Foreskin keratinocyte (primary cell): ENCODE measurements at places on chromosomes 6 and 20. TPM values are rescaled to one million over a fixed set of nuclear protein-coding genes. Genes with fewer than 3 reads are reported as not detected.

GRCh38 chr6:18280084-18280483 is 15.8 kb upstream of the DEK start:
- no peak for DNase-seq

GRCh38 chr20:20442466-20442865 is 74.6 kb downstream of the INSM1 start:
- no peak for DNase-seq

DNA sequence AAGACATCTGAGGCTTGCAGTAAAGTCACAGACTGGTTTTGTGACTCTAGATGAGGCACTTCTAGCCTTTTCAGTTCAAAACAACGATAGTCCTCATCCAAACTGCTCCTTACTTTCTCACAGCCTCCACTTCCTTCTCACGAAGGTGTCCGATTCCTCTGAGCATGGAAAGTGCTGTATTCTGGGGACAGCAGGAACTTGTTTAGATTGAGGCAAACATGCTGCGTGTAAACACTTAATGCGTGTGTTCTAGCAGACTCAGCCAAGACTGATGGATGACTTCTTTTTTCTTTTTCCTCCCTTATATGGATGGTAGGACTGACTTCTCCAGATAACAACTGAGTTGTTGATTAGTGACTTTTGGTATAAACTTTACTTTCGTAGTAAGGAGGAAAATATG is 80.2 kb upstream of the PRDM1 start:
- DNase-seq: no peak

SLC52A3 gene
- polyA plus RNA-seq: 1.5 and 1.7 TPM in 2 replicates

DNA sequence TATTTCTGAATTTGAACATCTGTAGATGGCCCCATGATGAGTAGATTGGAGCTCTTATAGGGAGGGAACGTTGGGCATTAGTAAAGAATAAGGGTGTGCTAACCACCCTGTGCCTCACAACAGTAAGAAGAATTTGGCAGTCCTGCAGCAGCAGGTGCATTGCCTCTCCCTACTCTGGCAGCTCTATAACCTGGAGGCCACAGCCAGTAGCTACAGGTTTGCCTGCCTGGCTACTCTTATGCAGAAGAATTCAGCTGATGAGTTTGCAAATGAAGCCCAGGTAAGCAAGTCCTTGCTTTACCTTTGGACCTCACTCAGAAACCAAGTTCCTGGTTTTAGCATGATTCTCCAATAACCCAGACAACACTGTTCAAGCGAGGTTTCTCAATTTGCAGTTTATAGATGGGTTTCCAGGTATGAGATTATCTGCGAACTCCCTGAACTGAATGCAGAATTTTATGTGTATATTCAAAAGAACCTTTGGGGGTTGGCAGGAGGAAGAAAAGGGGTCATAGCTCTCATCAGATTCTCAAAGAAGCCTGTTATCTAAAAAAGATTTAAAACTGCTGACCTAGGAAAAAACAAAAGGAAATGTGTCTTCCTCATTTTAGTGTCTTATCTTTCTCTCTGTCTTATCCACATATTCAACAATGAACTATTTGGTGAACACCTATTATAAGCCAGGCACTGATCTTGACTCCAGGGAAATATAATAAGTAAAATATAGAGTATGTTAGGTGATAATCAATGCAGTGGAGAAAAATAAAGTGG is 18.9 kb downstream of the TREML1 start:
- no peak for DNase-seq
